ENCODE measurements at places on chromosomes 2 and 18.

DNA sequence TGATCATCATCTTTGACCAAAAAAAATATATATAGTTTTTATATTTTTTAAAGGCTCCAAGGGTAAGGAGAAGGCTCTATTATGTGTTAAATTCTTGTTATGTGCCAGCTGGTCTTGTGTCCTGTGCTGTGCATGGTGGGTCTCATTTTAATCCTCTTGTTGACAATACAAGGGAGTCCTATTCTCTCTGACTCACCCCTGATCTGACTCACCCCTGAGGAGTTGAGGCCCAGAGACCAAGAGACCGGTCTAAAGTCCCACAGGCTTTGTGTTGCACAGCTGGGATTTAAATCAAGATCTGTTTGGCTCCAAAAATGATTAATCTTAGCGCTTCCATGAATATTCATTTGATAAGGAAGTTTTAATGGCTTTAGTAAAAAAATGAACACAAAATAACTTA, 25.7 kb downstream of the MC2R start:
- DNase-seq, result no peak

DNA sequence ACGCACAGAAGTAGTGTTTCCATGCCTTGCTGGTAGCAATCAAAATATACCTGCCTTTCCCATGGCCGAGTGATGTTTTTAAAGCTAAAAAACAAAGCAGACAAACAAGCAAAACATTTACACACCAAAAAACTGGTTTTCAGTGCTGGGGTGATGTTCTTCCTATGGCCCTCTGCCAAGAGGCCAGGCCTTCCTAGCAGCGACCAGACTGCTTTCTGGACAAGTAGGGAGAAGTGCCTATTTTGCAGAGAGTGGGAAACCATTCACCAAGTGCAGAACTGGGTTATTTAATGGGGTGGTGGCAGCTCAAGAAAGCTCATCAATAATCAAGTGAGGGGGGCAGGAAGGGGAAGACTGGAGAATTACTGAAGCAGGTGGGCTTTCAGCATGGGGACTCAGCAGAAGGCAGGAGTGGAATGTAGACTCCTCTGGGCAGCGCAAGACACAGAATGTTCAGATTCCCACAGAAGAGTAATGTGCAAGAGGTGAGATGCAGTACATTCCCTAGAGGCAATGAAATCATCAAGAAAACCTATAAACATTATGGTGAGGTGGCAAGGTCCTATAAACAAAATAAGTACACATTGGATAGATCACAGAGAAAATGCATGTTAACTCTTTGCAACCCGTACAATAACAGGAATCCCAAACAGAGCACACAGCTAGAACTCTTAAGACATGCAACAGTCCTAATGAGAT, 44.0 kb downstream of the CPO start:
- no peak for DNase-seq

- no peak for DNase-seq
Observed at GRCh38 chr2:222352981-222353380, 54.2 kb upstream of the PAX3 start.

GRCh38 chr2:127523269-127523939, 2.9 kb downstream of the IWS1 start:
- DNase-seq, result no peak

- peak; percentile 61 for DNase-seq
Observed at GRCh38 chr2:215882689-215883088, 130.7 kb downstream of the MREG start.

DNA sequence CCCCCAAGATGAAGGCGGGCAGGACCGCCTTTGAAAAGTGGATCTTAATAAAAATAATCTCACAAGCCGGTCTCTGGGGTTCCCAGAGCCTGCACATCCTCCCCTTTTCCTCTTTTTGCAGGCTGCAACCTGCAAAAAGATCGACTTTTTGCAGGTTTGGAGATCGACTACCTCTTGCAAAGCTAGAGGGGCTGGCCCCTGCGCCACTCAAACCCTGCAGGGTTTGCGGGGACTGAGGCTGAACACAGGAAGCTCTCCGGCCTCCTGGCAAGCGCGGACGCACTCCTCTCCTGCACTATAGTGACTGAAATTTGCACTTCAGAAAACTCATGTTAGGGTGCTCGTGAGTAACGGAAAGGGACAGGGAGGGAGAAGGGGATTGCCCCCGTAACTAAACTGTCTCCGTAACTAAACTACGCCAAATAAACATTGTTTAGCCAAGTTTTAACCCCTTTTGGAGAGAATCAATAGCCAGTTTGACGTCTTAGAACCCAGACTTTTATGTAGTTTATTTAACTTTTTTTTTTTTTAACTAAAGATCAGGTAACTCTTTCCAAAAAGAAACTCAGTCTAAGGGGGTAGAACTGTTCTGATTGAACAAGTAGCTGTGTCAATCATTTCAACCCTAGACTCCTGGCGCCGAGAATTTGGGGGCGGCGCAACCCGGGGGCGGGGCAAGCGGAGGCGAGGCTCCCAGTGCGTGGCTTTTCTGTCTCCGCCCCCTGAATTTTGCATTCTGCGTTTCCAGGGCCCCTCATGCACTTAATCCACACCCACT, 2.5 kb downstream of the IGFBP5 start:
- DNase-seq, result peak; percentile 73

DNA sequence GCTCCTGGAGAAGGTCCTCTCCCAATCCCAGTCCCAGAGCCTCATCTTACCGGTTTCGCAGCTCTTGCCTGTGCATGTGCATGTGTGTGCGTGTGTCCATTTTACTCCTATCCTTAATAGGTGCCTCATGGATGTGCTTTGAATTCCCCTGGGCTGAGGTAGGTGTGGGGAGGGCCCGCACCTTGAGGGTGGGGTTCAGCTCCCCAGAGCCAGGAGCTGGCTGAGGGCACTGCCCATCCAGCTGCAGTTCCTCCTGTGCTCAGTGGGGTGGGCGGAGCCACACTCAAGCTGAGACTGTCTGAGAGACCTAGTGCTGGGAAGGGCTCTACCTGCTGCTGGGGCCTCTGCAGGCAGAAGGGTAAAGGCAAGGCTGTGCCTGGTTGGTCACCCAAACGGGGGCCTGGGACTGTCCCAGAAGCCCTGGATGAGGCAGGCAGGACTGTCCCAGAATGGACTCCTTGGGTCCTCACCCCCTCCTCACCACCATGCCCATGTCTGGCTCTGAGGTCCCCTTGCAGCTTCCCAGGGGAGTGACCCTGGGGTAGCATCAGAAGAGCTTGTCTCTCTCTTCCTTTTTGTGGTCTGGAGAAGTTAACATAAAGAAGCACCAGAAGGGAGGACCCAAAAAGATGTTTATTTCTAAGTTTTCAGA, 8.9 kb downstream of the GDF7 start:
- DNase-seq, result no peak
